Mesothelial cell of epicardium (in vitro differentiated cells): ENCODE measurements at places on chromosomes 5 and 9.

DNA sequence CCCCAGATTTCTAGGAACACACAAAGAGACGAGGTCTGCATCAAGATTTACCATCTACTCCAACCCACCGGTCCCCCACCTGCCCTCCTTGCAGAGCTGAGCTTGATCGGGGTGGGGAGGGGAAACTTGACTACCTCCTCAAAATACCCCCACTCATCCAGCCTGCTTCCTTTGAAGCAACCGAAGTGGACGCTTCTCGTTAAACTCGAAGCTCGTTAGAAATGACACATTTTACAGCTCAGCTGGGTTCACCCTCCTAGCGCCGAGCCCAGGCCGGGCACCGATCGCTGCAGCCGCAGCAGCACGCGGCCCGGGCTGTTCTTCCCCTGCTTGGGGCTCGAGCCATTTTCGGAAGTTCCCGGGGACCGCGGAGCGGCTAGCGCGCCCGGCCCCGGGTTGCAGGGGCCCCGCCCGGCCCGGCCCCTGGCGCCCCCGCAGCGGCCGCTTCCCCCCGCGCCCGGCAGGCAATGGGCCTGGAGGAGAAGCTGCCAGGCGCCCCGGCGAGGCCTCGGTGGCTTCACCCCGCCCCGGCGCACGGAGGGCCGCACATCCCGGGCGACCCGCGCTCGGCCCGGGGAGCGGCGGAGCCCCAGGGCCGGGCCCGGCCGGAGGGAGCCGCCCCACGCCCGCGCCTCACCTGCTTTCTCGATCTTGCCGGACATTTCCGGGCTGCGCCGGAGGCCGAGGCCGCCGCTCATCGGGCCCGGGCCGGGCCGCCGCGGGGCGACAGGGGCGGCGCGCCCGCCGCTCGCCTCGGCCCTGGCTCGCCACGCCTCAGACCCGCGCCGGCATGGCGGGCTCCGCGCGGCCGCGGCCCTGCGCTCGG is 530 bp downstream of the RAPGEF1 start:
- peak; percentile 66 for DNase-seq

- no peak for DNase-seq
Observed at GRCh38 chr9:96117398-96118080, 184.4 kb downstream of the HSD17B3 start.

- DNase-seq, result no peak
Observed at GRCh38 chr5:4413996-4414395, 726.1 kb upstream of the ADAMTS16 start.

DNA sequence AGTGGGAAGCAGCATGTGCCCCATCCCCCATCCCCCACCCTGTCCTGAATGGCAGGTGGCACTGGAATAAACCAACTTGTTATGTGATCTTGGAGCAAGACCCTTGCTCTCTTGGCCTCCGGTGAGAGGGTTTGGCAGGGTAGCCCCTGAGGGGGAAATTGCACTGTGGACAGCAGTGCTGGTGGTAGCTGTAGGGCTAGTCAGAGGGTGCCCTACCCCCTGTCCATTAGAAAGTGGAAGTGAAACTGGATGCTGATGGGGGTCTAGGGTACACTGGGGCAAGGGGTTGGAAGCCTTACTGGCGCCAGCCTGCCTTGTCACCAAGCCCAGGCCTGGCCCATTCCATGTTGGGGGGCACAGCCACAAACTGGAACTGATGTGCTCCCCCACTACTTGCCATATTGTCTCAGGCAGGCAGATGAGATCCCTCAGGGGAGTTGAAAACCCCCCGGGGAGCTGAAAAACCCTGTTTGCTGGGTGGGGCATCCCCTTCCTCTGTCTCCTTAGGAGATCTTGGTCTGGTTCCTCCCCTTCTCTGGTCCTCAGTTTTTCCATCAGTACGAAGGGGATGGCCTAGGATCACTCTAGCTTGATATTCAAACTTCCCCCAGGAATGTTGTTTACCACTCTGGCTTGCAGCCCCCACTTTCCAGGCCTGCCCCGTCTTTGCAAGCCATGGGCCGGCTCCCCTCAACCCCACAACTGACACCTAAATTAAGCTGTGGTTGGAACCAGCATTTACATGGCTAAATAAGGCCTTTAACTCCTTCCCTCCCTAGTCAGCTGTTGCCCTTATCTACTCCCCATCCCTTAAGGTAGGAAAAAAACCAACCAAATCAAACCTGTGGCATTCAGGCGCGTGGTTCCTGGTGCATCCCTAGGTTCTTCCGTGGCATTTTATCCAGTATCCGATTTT is 14.4 kb upstream of the SYNPO start:
- no peak for DNase-seq

- DNase-seq, result no peak
Observed at GRCh38 chr5:21678526-21678925, 1174.6 kb downstream of the CDH12 start.

DNA sequence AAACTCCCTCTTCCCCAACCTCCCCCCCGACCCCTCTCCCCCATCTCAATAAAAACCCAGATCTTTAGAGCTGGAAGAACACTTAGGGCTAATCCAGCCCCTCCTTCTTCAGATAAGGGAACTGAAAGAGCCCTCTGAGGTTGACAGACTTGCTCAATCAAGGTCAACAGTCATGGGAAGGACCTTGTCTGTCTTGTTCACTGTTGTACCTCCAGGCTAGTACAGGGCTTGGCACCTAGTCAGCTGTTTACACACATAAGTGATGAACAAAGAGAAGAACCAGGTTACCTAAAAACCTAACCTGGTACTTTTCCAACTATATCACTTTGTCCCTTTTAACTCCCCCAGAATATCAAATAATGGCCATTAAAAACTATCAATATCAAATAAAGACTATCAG is 2.4 kb downstream of the TTC39B start:
- no peak for DNase-seq

DNA sequence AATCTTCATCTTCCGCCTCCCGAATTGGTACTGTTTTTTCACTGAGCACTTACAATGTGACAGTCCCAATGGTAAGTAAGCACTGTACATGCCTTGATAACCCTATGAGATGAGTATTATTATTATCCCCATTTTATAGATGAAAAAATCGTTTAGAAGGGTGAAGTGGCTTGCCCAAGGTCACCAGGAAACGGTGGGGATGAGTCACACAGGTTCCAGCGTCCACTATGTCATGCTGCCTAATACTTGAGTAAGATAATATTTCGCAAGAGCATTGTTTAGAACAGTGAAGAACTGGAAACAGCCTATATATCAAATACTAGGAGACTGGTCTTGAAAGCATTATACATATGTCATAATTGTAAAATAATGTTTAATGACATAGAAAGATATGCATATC is 12.9 kb downstream of the HAND1 start:
- no peak for DNase-seq

DNA sequence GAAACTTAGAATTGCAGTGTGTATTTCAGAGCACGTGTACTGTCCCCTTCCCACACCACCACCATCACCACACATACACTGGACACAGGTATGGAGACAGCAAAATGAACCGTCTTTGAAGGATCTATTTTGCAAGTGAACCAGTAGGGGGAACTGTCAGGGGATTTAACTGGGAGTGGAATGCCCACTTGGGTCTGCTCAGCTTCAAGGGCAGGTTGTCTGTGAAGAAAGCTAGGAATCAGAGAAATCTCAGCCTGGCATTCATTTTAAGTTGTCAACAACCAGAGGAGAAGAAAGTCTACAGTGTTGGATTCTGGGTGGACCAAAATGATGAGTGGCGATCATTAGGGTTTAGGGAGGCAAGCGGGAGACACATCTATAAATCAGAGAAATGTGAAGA is 147.0 kb downstream of the DCP2 start:
- DNase-seq, result no peak

DNA sequence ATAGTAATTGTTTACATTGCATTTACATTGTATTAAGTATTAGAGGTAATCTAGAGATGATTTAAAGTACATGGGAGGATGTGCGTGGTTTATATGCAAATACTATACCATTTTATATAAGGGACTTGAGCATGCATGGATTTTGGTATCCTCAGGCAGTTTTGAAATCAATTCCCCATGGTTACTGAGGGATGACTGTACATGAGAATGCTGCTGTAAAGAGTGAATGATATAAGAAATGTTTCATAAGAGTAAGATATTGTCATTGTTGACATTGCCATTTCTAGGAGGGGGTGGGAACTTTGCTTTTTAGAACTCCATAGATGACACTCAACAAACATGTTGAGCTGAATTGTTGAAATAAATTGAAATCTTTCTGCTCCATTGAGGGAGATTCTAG is 185.0 kb downstream of the SEMA6A start:
- no peak for DNase-seq

DNA sequence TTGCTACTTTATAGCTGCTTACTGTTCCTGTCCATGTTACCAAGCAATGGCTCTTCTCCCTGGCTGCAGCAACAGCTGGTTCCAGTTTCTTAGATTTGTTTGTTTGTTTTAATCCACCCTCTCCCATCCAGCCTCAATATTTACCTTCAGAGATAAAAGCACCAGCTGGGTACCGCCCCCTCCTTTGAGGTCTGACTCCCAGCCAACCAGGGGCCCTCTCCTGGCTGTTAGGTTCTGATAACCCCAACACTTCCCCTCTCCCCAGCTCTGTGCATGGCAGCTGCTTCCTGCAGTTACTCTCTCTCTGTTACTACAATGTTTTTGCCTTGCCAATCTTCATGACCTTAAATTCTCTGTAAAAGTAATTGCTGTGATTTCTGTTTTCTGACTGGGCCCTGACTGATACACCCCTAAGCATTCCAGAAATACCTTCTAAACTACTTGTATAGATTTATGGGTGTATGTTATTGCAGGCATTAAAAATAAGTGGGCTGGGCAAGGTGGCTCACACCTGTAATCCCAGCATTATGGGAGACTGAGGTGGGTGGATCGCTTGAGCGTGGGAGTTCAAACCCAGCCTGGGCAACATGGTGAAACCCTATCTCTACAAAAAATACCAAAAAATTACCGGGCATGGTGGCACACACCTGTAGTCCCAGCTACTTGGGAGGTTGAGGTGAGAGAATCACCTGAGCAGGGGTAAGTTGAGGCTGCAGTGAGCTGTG is 2.6 kb upstream of the GCNT1 start:
- DNase-seq, result peak; percentile 47

DNA sequence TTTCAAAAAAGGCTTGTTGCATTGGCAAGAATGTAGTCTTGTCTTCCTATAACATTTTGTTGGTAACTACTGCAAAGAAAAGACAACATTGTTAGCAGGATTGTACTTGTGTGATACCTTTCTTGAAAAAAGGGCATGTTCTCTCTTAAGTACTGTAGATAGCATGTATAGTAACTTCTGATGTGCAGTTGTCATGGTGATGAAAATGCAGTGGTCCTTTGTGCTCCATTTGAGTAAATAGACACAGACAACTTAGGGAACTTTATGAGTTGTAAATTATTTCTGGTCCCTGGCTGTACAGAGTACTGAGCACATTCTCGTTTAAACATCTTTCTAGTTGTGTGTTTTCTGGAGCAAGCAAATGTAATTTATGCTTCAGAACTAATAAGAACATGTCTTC is 103.3 kb downstream of the CD180 start:
- no peak for DNase-seq
